CMK (cell line): ENCODE measurements at places on chromosomes 3 and 15.

DNA sequence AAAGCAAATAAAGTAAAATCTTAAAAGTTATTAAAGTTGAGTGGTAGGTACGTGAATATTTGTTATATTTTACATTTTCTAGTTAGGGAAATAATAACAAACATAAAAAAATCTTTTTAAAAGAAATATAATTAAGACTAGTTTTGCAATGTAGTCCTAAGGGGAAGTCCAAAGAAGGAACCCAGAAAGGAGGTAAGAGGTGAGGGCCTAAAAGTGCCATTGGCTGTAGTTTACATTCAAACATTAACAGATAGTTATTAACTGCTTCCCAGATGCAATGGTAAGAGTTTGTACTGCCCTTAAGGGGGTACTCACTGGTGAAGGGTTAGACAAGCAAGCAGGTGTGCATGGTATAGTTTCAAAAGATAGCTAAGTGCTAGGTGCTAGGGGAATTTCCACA is 79.2 kb downstream of the B3GALNT1 start:
- DNase-seq, result no peak

GRCh38 chr15:41304149-41304770 is 28.1 kb downstream of the OIP5 start:
- no peak for DNase-seq

DNA sequence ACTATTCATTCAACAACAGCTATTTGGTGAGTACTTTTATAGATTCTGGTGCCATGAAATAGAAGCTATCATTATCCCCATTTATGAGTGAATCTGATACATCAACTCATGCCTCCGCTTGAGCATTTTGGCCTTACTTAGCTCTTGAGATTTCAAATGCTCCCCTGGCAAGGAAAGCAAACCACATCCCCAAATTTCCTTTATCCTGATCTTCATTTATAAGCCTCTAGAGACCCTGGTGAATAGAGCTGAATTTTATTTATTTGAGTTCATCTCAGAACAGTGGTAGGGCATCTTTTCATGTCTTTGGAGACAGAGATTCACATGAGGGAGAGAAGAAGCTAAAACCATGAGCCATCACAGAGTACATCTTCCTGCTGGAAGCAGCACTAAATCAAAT is 317.2 kb downstream of the SLC9A9 start:
- DNase-seq, result no peak

GRCh38 chr15:89591834-89592233 is 16.6 kb downstream of the TICRR start:
- DNase-seq, result no peak

DNA sequence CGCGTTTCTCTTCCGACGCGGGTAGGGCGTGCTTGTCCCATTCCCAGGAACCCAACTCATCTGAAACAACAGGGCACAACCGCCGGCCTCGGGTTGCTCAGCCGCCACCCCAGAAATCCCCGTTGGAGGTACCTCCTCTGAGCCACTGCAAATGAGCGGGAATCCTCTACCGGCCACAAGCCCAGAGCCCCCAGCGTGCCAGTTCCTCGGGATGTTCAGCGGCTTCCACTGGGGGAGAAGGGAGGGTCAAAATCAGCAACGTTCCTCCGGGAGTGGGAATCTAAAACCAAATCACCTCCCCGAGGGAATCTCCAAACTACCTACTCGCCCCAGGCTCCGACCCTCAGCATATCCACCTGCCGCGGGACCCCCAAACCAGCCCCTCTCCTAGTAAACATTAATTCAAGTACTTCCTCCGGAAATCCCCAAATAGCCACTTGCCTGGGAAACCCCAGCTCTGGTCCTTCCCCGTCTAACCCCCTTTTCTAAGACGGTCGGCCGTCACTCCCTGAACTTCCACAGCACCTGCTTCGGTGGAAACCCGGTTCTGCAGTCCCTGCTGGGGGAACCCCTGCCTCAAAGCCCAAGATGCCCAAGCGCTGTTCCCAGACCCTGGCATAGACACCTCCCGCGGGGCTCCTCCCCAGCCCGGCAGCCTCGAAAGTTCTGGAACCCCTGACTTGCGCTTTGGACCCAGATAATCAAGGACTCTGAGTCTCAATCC is 887 bp downstream of the OXTR start:
- DNase-seq, result no peak
